Fibroblast of lung (primary cell): ENCODE measurements at places on chromosomes 4 and X. TPM values are rescaled to one million over a fixed set of nuclear protein-coding genes. Genes with fewer than 3 reads are reported as not detected.

- no peaks in the 10 kb centered on the region for H3K27me3 ChIP-seq
- peaks cover 2% of the 10 kb centered on the region for H3K4me1 ChIP-seq
- no peak overlapping the region for H3K27ac ChIP-seq
- DNase-seq = peak; percentile 20
- H3K36me3 ChIP-seq = no peaks in the 10 kb centered on the region
Measured at GRCh38 chr4:173367946-173368345, 2.8 kb upstream of the SAP30 start.

DNA sequence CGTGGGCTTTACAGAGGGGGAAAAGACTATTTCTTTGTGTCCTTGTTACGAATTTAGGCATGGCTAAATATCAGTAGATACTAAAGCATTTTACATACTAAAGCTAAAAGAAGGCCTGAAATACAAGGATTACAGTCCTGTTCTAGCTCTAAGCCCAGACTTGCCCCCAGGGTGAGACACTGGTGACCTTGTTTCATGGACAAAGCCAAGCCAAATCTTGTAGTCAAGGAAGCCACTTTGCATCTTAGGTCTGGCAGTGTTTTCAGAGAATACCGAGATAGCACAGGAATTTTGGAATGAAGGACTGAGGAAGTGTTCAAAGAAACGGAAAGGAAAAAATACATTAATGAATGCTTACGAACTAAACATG lies 733 bp upstream of the G3BP2 start:
- H3K27me3 ChIP-seq = no peaks in the 10 kb centered on the region
- peak overlapping the region; percentile 83 for H3K4me3 ChIP-seq
- H3K4me1 ChIP-seq = peaks cover 8% of the 10 kb centered on the region
- peak; percentile 62 for DNase-seq
- H3K36me3 ChIP-seq = no peaks in the 10 kb centered on the region
- H3K27ac ChIP-seq = peak overlapping the region; percentile 81

The DCAF12L2 gene
- under 0.01 TPM in 1 of 2 replicates, not detected in the other for total RNA-seq

The RRAGB gene
- 44.4 and 57.6 TPM in 2 replicates for total RNA-seq

DNA sequence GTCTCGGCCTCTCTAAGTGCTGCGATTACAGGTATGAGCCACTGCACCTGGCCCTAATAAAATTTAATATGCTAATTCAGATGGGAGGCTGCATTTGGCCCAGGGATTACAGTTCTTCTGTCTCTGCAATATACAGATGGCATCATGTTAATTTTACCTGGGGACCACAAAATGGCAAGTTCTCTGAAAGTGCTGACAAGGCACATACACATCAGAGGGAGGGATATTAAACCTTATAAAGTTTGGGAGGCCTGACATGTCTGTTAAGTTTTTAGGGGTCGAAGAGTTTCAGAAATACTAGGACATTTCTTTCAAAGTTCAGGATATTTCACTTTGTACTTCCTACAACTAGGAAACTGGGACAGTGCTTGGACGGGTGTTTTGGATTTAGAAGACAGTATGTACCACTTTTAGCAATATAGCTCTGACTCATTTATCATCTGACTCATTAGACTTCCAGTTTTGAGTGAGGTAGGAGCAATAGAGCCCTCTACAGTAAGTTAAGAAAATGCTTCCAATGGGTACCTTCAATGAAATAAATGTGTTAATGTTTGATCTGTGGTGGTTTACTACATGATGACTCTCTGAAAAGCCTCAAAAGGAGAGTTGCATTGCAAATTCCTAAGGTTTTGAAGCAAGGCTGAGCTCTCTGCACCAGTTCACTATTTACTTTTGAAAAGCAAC lies 981.0 kb upstream of the HS3ST1 start:
- H3K36me3 ChIP-seq = no peaks in the 10 kb centered on the region
- no peak overlapping the region for H3K4me3 ChIP-seq
- H3K4me1 ChIP-seq = no peaks in the 10 kb centered on the region
- H3K27ac ChIP-seq = no peak overlapping the region
- peak; percentile 61 for DNase-seq

- H3K27ac ChIP-seq = peak overlapping the region; percentile 85
- no peaks in the 10 kb centered on the region for H3K27me3 ChIP-seq
- H3K36me3 ChIP-seq = no peaks in the 10 kb centered on the region
- DNase-seq = no peak
- peak overlapping the region; percentile 39 for H3K4me3 ChIP-seq
- H3K4me1 ChIP-seq = peaks cover 11% of the 10 kb centered on the region
Measured at GRCh38 chr4:2412534-2412884, 5.9 kb downstream of the ZFYVE28 start.
